ENCODE measurements at places on chromosomes 4 and X.

GRCh38 chrX:51598899-51599298 lies 19.8 kb downstream of the CENPVL3 start:
- DNase-seq, result no peak

GRCh38 chrX:72080150-72080549 lies 51.6 kb downstream of the RTL5 start:
- no peak for DNase-seq

GRCh38 chrX:2897311-2897689 lies 31.8 kb downstream of the ARSD start:
- no peak for DNase-seq

- no peak for DNase-seq
Measured at GRCh38 chr4:162938738-162939485, 227.8 kb downstream of the NAF1 start.

GRCh38 chrX:76433219-76433618 lies 5.7 kb downstream of the MAGEE1 start:
- DNase-seq, result peak; percentile 77

DNA sequence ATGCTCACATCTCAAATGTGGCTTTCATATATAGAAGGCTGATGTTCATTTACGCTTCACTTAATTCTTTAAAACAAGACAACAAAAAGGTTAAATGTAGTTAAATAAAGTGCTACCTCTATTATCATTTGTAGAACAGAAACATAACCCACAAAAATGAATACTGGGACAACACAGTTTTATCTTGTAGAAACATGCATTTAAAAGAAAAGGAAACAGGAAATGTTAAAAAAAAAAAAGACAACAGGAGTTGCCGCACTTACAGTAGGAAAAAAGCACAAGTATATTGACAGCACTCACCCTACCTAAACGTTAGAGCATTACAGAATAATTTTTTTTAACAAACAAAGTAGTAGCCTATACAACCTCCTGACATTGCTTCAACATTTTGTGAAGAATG lies 4.8 kb downstream of the THOC2 start:
- no peak for DNase-seq

- no peak for DNase-seq
Measured at GRCh38 chr4:119087656-119088055, 48.0 kb upstream of the MYOZ2 start.

DNA sequence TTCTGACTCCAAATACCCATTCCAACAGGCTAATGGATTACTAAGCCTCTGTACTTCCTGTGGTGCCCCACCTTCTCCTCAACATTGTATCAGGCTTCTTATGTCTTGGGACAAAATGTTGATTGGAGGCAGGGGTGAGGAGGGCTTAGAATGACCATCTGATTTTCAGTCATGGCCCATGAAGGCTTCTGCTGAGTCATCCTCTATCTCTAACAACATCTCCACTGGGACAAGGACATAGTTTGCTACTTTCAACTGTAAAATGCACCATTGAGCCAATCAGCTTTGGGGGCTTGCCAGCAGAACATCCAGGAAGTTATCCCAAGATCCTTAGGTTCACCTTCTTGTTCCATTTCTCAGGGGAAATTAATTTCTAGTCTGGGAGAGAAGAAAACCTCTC lies 29.5 kb downstream of the MAGEB17 start:
- no peak for DNase-seq

GRCh38 chr4:178395798-178396197 lies 953.6 kb upstream of the AGA start:
- no peak for DNase-seq

GRCh38 chr4:170009291-170009690 lies 16.9 kb downstream of the MFAP3L start:
- DNase-seq, result no peak

DNA sequence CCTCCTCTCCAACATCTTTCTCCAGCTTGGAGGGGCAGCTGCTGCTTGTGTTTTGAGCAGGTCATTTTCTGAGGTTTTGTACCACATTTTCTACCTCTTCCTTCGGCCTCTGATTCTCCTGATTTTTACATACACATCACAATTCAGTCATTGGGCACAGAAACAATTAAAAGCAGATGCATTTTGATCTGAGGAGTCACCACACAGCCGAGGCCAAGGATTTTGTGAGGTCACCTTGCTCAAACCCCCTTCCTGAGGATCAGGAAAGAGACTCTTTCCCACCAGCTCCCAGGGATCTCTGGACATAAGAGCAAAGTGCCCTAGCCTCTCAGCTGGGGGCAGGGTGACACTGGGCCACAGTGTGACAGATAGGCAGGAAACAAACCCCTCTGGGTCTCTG lies 5.4 kb upstream of the FATE1 start:
- DNase-seq, result no peak

GRCh38 chrX:22800360-22800759 lies 199.4 kb upstream of the DDX53 start:
- no peak for DNase-seq

DNA sequence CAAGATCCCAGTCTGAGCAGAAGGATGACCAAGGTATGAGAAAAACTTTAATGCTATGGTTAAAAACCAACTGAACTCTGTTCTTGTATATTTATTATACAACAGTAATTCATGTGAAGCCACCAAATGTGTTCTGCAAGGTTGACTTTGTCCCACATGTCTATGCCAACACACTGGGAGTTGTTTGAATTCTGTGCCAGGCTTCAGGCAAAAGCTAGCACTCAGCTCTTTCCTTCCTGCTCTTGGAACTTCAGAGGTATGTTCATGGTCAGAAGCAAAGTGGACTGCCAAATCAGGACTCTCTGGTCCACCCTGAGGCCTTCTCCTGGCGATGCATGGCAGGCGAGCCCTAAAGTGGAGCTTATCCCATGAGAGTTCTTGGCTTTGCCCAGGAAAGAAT lies 205.6 kb upstream of the AR start:
- no peak for DNase-seq

DNA sequence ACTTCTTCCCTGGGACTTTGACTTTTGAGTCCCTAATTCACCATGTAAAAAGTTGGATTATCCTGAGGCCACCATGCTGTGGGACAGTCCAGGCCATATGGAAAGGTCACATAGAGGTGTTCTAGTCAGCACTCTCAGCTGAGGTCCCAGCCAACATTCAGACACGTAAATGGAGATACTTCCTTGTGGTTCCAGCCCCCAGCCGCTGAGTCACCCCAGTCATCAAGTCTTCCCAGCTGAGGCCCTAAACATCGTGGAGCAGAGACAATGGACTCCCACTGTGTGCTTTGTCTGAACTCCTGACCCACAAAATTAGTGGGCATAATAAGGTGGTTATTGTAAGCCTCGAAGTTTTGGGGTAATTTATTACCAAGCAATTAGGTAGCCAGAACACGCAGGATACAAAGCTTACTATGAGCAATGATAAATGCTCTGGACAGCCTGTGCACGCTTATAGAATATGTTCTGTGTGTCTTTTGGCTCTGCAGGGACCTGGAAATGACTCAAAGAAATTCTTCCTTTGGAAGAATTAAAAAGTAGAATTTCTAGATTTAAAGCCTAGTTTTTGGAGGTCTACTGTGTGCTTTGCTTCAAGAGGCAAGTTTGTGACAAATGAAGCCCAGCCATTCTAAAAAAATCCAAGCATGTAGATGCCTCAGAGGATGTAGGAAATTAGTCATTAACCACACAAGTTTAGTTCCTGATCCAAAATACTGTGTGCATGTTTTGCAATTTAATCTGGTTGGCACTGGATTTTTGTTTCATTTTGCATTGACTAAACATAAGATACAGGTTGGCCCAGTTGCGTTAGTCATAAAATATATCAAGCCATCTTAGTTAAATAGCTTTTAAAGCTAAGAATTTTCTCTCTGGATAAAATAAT lies 33.2 kb upstream of the SLC9A7 start:
- DNase-seq, result no peak

DNA sequence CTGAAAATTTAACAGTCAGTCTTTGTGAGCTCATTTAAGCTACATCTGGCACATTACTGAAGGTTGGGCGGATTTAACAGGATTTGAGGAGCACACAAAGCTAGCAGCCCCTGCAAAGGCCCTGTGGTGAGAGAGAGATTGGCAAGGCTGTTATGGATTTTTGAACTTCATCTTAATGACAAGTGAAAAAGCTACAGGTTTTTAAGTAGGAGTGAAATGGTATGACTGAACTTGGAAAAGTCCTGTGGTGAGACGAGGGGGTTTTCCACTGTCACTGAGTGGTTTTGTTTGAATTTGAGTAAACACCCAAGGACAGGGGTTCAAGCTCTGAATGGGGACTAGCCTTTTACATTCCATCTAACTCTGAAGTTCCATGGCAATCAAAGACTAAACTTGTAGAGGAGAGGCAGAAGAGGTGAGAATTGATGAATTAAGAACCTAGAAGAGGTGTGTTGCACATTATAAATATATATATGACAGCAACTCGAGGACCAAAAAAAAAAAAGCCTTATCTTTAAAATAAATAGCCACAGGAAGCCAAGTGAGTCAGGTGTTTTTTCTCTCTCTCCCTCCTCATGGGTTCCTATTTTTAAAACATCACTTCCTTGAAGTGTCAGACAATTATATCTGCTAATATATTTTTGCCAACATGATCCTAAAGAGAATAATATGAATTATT lies 47.8 kb upstream of the CLNK start:
- no peak for DNase-seq

DNA sequence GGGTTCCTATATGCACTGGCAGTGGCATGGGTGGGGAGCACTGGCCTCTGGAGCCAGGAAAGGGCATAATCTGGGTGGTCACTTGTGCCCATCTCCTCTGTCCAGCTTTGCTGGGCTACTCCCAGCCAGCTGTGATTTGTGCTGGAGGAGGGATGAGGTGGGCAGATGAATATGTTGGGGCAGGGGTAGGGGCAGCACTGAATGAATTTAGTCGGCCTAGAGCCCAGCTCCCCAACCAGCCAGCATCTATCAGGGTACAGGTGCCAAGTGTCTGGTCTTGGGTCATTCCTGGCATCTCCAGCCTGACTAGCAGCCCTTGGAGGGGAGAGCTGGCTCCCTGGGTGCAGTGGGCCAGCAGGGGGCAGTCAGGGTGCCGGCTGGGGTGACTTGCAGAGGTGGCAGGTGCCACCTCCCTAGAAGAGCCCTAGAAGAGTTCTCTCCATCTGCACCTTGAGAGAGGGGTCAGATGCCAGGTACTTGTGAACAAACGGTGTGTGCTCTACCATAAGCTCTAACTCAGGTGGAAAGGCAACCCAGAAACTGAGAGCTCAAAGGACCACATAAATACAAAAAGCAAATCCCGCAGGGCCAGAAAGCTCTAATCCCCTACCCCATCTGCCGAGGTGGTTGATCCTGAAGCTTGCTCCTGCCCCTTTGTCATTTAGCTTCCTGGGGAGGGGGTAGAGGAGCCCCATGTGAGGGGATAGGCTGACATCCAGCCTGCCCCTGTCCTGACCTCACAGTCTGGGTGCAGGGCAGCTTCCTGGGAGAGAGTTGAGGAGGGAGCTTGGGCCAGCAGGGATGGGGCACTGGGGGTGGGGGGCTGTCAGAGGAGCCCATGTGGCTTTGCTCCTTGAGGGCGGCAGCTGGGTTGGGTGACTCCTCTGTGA lies 2.2 kb downstream of the SORCS2 start:
- DNase-seq, result peak; percentile 66

- DNase-seq, result no peak
Measured at GRCh38 chr4:122625156-122625555, 4.3 kb upstream of the IL21 start.

- no peak for DNase-seq
Measured at GRCh38 chr4:48588230-48589097, 98.4 kb downstream of the ZAR1 start.
